ENCODE measurements at places on chromosomes 2 and 18.

GRCh38 chr2:210264282-210264681 lies 39.0 kb upstream of the ACADL start:
- no peak for DNase-seq

DNA sequence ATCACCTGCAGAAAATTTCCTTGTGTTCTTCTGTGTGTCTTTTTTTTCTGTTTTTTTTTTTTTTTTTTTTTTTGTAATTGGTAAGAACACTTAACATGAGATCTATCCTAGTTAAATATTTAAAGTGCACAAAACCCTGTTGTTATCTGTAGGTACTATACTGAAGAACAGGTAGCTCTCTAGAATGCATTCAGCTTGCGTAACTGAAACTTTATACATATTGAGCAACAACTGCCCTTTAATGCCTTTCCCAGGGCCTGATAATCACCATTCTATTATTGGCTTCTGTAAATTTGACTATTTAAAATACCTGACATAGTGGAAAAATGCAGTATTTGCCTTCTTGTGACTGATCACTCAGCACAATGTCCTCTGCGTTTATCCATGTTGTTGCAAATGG lies 701.8 kb downstream of the SUCLG1 start:
- DNase-seq = no peak

- no peak for DNase-seq
These were observed 275.7 kb upstream of the FN1 start for GRCh38 chr2:215711471-215712034.

GRCh38 chr2:172307800-172308199 lies 119.6 kb upstream of the ITGA6 start:
- no peak for DNase-seq

DNA sequence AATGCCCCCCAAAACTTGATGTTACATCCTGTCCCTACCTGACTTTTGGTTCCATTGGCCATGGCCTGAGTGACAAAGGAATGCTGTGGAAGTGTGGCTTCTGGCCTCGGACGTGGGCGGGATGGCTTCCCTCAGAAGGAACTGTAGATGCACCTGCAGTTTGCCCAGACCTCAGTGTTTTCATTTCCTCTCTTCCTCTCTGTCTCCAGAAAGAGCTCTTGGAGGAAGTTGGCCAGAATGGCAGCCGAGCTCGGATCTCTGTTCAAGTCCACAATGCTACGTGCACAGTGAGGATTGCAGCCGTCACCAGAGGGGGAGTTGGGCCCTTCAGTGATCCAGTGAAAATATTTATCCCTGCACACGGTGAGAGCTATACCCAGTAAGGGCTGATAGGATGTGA lies 61.0 kb upstream of the TMEM87B start:
- DNase-seq = no peak

DNA sequence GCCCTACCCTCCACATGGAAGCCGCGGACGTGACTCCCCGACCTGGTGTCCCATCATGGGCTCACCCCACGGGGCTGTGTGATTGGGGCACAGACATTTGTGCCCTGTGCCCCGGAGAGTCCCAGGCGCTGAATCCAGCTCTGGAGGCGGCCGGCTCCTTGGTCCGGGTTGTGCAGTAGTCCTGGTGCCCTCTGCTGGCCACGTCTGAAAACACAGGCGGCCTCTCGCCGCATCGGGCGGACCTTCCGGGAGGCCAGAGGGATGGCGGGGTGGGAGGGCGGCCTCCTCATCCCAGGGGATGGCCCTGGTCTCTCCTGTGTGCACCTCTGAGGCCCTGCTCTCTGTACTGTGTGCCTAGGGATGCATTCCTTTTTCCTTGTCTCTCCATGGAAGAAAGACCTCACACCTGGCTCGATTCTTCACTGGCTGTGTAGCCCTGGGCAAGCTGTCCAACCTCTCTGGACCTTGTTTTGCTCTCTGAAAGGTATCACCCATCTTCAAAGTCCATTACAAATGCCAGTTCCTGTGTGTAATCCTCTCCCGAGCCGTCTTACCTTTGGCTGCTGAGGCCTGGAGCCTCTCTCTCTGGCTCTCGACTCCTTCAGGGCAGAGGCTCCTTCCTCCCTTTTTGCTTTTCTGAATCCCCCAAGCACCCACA lies 27.6 kb downstream of the CELF4 start:
- no peak for DNase-seq

Measured in iPS DF 6.9 (cell line).